ENCODE measurements at places on chromosomes 12 and 14.
A peak's percentile ranks its signal among the peaks of the same experiment; 100 is the strongest.

GRCh38 chr12:12508612-12509011 lies 54.1 kb downstream of the DUSP16 start:
- DNase-seq = no peak

GRCh38 chr12:89073027-89073398 lies 279.3 kb downstream of the DUSP6 start:
- peak; percentile 95 for DNase-seq

DNA sequence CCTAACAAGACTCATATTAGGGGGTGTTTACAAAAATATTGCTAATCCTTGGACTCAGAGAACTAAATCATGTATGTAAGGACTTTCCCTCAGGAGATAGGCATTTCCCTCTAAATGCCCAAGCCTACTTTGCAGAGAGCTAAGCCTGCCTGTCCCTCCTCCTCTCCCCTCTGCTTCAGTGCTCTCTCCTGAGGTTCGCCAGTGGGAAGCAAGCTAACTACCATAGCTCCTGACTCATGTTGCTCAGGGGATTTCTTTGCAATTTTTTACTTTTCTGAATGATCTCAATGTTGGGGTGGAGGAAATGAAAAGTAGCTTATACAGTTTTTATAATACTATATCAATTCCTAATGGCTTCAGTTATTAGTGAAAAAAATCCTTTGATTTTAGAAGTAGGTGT lies 29.6 kb downstream of the IFT43 start:
- no peak for DNase-seq

DNA sequence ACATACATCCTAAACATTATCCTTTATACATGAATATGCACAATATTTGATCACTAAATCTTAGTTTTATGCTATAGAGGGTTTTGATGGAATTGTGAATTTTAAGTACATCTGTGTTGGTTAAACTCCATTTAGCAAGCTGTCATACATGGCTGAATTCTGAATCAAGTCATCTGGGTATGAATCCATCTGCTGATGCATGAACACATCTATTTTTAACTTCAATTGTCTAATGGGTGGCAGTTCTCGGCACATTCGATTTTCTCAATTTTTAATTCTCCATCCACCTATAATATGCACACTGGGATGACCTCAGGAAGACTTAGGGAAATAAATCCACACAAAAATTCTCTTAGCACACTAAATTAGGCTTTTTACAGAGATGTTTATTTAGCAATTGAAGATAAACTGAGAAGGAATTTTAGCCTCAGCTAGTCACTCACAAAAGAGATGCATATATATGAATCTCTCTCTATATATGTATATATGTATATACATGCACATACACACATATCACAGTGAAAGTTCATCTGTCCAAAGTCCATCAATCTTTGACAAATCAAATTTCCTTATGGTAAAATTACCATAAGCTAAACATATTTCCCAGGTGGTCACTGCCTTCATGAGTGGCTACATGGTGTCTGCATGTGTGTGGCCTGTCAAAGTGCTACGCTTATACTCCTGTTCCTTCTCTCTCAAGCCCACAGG lies 44.5 kb upstream of the VPS33A start:
- no peak for DNase-seq

DNA sequence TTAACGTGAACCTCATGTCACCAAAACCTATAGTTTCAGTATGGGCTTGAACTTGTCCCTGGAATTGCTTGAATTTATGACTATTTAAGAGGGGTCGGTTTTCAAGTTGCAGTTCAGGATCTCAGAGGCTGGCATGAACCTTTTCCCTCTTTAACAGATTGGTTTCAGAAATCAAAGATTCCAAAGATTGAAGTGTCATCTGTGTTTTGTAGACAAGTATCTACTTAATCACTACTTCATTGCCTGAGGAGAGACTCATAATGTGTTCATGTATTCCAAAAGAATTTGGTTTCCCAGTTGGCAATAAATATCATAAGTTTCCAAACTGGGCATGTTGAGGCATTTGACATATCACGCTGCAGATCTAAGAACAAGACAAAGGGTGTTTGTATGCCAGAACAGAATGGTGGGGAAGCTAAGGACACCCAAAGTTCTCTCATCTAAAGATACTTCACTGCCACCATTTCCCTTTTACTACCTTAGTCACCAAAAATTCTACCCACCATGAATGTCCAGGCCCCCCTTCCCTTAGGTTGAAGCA lies 199.5 kb downstream of the NUAK1 start:
- DNase-seq = no peak

GRCh38 chr12:111975161-111975931 lies 37.6 kb downstream of the TMEM116 start:
- DNase-seq = no peak

DNA sequence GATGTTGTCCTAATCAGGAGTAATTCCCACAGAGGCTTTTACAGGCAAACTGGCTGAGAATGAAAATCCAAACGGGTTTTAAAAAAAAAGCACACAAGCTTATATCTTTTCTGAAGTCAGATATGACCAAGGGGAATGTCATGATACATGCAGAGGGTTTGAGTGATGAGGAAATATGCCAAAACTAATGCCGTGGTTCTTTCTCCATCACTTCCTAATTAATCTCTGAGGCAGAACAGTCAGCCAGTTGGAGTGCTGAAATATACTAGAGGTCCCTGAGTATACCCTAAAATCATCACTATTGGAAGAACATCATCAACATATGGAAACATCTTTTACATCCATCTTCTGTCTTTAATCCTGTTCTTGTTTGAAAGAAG lies 160.8 kb upstream of the FAR2 start:
- no peak for DNase-seq

DNA sequence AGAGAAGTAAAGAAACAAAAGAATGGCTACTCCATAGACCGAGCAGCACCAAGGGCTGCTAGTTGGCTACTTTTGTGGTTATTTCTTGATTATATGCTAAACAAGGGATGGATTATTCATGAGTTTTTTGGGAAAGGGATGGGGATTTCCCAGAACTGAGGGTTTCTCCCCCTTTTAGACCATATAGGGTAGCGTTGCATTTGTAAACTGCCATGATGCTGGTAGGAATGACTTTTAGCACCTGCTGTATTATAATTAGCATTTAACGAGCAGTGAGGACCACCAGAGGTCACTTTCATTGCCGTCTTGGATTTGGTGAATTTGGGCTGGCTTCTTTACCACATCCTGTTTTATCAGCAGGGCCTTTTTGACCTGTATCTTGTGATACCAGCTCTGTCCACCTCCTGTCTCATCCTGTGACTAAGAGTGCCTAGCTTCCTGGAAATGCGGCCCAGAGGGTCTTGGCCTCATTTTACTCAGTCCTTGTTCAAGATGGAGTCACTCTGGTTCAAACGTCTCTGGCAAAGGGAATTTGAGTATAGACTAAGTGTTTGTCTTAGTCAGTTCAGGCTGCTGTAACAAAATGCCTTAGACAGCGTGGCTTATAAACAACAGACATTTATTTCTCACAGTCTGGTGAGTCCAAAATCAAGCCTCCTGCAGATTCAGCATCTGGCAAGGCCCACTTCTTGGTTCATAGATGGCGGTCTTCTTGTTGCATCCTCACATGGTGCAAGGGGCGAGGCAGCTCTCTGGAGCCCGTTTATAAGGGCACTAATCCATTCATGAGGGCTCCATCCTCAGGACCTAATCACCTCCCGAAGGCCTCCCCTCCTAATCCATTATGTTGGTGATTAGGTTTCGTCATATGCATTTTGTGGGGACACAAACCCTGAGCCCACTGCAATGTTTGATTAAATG lies 348.3 kb upstream of the SFSWAP start:
- no peak for DNase-seq

GRCh38 chr12:848882-849527 lies 96.6 kb downstream of the WNK1 start:
- DNase-seq = no peak

DNA sequence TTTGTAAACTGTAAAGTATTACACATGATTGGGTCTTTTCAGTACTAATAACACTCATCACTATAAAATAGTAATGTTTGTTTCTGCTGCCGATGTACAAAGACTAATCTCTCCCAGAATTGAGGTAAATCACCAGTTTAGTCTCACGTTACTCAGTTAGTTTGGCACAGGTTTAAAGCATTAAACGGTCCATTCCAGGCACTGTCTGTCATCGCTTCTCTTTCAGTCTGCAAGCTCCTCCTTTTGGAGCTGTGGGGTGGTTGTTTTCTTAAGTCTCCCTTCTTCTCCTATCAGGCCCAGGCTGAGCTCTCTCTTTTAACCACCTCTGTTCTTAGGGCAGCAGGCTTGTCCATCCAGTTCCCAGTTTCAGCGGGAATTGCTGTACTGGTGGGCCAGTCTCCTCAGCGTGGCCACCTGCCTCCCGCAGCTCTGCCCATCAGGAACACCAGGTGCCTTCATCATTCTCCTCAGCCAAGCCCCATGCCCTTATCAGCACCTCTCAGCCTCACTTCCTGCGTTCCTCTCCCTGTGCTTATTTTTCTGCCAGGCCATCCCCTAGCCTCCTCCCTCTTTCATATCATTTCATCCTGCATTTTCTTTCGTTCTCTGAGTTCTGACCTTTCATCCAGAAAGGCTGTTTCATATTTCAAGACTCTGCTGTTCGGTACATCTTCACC lies 149.0 kb downstream of the TGFB3 start:
- peak; percentile 20 for DNase-seq

GRCh38 chr14:63717702-63718101 lies 10.2 kb downstream of the SGPP1 start:
- DNase-seq = peak; percentile 13

- no peak for DNase-seq
Observed at GRCh38 chr12:26276709-26277108, 81.3 kb downstream of the SSPN start.

GRCh38 chr12:53726946-53727309 lies 324 bp downstream of the CALCOCO1 start:
- no peak for DNase-seq

- no peak for DNase-seq
Observed at GRCh38 chr12:21434699-21435098, 2.8 kb upstream of the PYROXD1 start.

- no peak for DNase-seq
Observed at GRCh38 chr12:47141459-47141858, 61.7 kb upstream of the AMIGO2 start.

- DNase-seq = no peak
Observed at GRCh38 chr14:44768935-44769334, 192.8 kb downstream of the KLHL28 start.

- DNase-seq = no peak
Observed at GRCh38 chr14:91324606-91325575, 80.4 kb upstream of the GPR68 start.

GRCh38 chr14:74308695-74309094 lies 6.0 kb upstream of the ABCD4 start:
- no peak for DNase-seq

DNA sequence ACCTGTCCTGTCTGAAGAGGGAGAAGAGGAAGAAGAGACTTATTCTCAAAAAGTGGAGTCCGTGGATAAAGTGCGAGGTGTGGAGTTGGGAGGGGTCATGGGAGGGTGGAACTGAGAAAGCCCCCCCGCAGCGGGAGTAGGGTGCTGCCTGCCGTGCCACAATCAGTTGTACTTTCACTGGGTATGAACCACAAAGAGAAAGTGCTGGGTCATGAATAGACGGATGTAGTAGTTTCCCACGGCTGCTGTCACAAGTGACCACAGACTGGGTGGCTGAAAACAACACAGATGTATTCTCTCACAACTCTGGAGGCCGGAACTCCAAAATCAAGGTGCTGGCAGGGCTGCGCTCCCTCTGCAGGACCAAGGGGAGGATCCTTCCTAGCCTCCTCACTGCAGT lies 5.5 kb downstream of the DNAH10 start:
- DNase-seq = no peak
